KG1 (cell line): ENCODE measurements at places on chromosomes 6 and 20.

DNA sequence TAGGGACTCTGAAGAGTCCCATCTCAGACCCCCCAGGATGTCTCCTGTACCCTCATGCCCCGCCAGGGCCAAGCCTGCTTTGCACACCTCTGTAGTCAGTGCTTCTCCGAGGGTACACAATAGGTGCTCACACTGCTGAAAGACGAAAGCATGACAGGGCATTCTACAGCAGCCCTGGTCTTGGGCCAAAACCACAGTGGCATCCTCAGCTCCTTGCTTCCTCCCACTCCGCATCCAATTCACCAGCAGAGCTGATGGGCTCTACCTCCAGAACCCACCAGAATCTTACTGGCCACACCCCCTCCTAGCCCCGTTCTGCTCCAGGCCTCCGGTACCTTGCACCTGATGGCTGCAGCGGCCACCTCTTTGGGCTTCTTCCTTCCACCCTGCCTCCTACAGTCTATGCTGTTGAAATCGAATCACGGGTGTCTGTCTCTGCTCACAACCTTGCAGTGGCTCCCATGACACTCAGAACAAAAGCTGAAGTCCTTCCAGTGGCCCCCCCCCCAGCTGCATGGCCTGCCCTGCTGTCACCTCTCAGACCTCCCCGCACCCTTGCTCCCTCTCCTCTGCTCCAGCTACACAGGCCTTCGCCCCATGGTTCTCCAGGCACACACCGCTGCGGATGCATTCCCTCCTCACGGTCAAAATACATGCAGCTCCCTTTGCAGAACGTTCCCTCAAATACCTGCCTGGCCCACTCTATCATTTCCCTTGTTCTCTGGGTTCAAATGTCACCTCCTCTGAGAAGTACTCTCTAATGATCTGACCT, 1.2 kb downstream of the ANGPT4 start:
- peak; percentile 8 for DNase-seq

GRCh38 chr6:34295721-34296120, 46.9 kb upstream of the SMIM29 start:
- no peak for DNase-seq

GRCh38 chr6:166754218-166755030, 127.4 kb upstream of the RPS6KA2 start:
- DNase-seq = no peak

- no peak for DNase-seq
Measured at GRCh38 chr20:56839786-56840185, 210.7 kb downstream of the TFAP2C start.

GRCh38 chr20:2394411-2395055, 13.8 kb downstream of the TGM6 start:
- no peak for DNase-seq

DNA sequence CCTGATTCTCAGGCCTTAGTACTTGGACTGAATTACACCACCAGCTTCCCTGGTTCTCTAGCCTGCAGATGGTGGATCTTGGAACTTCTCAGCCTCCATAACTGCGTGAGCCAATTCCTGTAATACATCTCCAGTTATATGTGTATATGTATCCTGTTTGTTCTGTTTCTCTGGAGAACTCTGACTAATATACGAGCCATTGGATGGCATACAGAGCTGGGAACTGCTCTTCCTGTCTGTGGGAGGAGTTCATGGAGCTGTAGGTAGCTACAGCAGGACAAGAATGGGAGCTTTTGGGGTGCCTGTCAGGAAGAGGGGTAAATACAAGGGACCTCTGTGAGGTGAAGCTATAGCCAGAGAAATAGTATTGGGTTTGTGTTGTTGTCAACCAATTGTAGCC, 41.2 kb downstream of the TMEM14A start:
- no peak for DNase-seq

- no peak for DNase-seq
Measured at GRCh38 chr6:156427345-156427744, 349.8 kb upstream of the ARID1B start.

- DNase-seq = no peak
Measured at GRCh38 chr6:151998784-151999183, 191.3 kb downstream of the ESR1 start.

DNA sequence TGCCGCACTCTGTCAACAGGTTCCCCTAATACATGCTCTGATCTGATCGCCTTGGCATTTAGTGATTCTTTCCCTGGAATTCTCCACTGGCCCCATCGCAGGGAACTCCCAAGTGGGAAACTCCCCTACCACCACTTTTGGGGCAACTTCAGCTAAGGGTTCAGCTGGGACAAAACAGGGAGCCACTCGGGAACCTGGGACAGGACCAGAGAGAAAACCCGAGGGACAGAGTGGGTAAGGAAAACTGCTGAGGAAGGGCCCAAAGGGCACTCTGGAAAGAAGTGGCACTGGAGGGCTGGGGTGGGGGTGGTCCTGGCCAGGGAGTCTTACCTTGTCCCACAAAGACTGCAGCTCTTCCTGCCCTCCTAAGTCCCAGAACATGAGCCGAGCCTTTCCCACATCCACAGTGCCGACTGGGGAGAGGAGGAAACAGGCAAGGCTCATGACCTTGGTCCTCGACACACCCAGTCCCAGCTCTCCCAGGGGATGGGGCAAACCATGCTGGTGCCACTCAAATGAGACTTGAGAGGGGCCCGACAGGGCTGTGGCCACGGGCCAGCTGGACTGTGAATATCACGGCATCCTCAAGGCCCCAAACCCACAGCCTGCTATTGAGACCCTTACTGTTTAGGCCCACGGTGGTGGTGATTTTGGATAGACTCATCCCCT, 1.6 kb downstream of the ARFRP1 start:
- DNase-seq = no peak

- no peak for DNase-seq
Measured at GRCh38 chr6:20068421-20068988, 143.8 kb downstream of the MBOAT1 start.
